Globus pallidus (tissue), 1 donor: ENCODE measurements at places on chromosomes 2 and 18.

- DNase-seq, result no peak
Observed at GRCh38 chr2:26174691-26175465, 2.0 kb downstream of the GAREM2 start.

- no peak for DNase-seq
Observed at GRCh38 chr18:56374007-56374655, 264.3 kb downstream of the TXNL1 start.

DNA sequence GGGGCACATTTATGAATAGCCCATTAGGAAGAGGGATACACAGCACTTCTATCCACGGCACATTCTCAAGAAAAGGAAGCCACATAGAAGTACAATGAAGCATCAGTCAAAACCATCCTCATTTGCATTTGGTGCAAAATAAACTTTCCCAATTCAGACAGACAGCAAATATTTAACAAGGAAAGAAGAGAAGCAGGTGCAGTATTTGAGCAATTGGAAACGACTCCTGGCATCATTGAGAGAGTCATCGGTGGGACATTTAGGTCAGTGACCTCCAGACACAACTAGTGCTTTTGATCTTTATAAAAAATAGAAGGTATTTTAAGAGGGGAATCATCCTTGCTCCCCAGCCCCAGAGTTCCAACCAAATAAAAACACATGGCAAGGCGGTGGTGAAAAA is 118.0 kb downstream of the MREG start:
- no peak for DNase-seq

GRCh38 chr18:45686891-45687611 is 36.9 kb upstream of the SLC14A1 start:
- DNase-seq, result no peak

GRCh38 chr2:188278388-188279092 is 13.1 kb upstream of the GULP1 start:
- DNase-seq, result no peak

- no peak for DNase-seq
Observed at GRCh38 chr2:200219309-200220113, 87.0 kb upstream of the SPATS2L start.

DNA sequence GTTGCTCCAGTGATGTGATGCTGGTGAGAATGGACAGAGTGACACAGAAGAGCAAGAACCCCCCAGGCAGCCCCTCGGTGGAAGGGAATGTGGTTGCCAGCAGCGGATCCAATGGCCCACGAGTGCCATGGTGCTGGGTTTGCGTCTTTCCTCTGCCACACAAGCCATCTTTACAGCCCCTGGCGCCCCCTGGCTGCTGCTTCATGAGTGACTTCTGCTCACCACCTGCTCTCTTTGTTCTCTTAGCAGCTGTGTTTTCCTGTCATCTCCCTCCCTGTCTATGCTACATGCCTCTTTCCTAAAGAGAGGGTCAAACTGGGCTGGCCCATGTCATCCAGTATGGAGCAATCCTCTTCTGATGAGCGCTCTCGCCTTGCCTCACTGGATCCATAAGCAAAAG is 300.0 kb upstream of the SMIM21 start:
- DNase-seq, result peak; percentile 42

GRCh38 chr2:233468047-233468740 is 98.4 kb downstream of the USP40 start:
- no peak for DNase-seq

DNA sequence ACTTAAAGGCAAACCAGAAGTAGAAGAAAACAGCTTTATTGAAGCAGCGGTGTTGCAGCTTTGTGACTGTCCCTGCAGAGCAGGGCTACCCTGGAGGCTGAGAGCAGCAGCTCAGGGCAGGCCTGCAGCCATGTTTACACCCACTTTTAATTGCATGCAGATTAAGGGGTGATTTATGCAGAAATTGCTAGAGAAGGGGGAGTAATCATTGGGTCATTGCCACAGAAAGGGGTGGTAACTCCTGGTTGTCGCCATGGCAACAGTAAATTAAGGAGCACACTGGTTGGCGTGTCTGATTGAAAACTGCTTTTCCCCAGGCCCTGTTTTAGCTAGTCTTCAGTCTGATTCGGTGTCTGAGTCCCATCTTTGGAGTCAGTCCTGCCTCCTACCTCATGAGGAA is 195.4 kb upstream of the HDAC4 start:
- DNase-seq, result no peak

- no peak for DNase-seq
Observed at GRCh38 chr2:99181624-99182000, 628 bp downstream of the MRPL30 start.

- DNase-seq, result no peak
Observed at GRCh38 chr2:96874198-96874831, 4.4 kb upstream of the SEMA4C start.

- DNase-seq, result no peak
Observed at GRCh38 chr2:61431345-61431744, 39.5 kb downstream of the USP34 start.

DNA sequence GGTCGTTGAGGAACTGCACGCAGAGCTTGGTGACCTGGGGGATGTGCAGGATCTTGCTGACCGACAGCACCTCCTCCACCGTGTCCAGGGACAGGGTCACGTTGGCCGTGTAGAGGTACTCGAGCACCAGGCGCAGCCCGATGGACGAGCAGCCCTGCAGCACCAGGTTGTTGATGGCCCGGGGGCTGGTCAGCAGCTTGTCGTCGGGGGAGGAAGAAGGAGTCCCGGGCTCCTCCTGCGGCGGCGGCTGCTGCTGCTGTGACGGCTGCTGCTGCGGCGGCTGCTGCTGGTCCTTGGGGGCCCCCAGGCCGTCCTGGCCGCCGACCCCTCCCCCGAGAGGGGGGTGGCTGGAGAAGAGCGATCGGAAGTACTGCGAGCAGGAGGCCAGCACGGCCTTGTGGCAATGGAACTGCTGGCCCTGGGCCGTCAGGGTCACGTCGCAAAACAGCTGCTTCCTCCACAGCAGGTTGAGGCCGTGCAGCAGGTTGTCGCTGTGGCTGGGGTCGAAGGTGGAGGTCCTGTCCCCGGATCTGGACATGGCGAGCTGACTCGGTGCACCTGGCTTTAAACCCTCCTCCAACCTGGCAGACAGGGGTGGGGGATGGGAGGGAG is 2.7 kb downstream of the KLHL14 start:
- no peak for DNase-seq

DNA sequence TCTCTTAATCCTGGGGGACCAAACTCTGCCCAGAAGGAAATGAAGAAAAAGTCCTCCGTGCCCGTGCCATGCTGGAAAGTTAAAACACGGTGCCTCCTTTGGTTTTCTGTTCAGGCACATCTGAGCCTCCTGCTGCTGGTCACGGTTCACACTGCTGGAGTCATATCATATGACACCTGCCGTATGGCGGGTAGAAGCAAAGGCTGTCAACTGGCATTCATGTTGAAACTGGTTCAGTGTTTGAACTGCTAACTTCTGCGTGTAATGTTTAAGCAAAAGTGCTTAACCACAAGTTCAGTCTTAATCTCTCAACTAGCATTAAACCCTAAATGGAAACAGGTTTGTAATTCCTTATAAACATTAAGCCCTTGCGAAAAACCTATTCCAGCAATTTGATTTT is 3.1 kb downstream of the STK39 start:
- DNase-seq, result no peak

DNA sequence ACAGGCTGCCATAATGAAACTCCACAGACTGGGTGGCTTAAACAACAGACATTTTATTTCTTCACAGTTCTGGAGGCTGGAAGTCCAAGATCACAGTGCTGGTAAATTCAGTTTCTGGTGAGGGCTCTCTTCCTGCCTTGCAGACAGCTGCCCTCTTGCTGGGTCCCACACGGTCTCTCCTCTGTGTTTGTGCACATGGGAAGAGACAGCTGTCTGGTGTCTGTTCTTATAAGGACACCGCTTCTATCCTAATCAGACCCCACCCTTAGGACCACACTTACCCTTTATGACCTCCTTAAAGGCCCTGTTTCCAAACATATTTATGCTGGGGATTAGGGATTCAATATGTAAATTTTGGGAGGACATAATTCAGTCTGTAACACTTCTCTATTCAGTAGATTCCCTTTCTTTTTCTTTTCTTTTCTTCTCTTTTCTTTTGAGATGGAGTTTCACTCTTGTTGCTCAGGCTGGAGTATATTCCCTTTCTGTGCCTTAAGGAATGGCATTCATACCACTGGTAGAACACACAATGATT is 18.9 kb downstream of the CTIF start:
- DNase-seq, result no peak

DNA sequence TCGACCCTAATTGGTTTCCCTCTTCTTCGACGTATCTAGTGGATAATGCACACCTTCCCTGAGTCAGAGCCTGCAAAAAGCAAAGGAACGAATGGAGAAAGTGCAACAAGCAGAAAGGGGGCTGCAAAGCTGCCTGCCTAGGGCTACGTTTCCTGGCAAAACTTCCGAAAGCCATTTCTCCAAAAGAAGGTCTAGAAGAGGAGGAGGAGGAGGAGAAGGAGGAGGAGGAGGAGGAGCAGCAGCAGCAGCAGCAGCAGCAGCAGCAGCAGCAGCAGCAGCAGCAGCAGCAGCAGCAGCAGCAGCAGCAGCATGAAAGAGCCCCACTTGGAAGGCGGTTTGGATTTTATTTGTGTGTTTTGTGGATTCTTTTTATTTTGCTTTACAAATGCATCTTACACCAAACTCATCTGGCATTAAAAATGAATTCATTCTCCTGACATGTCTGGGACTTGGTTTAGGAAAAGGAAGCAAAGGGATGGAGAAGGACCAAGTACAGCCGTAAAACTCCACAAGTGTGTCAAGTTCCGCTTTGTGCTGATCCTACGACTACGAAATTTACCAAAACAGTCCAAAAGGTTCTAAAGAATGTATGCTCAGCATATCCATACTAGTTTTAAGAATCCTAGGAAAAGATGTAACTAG is 2.0 kb downstream of the TCF4 start:
- DNase-seq, result peak; percentile 78

DNA sequence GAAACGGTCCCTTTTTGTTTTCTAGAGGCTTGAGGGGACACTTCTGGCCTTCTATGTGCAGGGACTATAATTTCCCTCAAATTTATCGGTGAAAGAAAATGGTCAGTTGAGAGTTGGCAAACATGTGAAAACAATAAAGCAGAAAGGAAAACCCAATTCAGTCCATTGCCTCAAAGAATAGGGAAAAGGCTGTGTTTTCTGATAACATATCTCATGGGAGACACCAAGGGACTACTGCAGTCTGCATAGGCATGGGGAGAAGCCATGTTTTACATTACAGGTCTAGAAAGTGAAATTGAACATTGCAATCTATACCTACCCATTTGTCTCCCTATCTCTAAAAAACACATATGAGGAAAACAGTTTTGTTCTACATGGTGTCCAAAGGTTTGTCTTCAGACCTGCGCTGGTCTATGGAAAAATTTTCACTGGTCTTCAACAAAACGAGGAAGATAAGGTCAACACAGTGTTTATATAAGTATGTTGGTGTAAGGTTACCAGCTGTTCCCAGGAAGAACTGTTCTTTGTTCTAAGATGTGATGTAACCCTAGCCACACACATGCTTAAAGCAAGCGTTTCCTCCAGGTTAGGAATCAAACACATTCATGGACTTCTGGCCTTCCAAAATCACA is 179.7 kb downstream of the MREG start:
- no peak for DNase-seq

DNA sequence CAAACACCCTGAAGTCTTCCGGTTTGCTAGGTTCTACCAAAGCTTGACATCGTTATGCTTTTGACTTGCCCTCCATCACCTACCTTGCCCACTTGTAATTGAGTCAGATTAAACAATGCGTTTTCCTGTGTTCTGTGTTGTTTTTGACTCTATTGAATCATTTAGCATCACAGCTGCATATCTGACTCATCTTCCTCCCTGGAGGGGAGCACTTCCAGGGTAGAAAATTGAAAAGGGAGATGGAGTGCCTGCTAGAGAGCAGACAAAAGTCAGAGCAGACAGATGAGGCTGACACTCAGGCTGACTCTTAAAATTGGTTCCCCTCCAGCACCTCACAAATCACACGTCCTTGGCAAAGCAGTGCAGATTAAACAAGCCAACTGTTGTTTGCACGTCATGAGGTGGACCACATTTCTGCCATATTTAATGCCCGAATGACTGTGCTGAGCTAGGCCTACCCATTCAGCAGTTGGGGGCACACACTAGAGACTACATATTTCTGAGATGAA is 2.2 kb downstream of the MPP4 start:
- peak; percentile 14 for DNase-seq

DNA sequence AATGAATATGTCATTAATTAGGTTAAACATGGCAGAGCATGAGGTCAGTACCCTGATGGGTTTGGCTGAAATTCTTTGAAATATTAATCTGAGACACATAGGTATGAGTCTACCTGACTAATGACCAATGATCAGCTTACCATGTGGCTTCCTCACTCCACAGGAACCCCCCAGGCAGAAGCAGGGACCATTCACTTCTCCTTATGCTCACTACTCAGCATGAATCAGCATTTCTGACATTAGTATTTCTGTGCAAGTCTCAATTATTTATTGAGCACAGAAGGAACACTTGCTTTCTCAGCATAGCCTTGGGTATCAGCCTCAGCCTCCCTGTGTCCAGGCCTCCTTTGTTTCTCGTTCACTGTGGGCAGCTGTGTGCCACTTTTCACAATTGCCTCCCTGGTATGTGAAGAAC is 9.3 kb upstream of the KCNE4 start:
- DNase-seq, result no peak

DNA sequence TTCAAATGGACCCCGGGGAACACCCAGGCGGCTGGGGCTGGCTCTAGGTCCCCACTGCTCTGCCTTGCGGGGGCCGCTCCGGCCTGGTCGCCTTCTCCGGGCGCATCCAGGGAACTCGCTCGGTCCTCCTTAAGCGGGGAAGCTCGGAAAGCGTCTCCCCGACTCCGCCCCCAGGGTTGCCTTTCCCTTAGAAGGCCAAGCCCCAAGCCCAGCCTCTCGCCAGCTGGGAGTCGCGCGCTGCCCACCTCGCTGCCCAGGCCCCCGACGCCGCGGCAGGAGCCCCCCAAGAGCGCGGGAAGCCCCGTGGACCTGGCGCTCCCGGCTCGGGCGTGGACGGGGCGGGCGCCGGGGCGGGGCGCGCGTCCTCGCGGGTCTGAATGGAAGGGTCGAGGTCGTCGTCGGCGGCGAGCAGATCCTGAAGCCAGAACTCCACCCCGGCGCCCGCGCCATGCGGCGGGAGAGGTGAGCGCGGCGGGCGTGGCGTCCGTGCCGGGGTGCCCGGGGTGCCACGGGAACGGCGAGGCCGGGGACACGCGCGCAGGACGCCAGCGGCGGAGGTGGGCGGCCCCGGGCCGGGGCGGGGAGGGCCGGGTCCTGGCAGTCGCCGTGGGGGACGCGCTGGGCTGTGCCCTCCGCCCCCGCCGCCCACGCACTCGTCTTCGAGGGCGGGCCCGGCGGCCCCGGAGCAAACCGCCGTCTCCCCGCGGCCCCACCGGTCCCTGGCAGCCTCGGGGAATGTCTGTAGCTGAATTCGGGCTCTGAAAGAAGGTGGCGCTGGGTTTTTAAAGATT is at the start of gene BOK:
Gene BOK, plus strand, starts transcription at position 214 of the 791 bp plus-strand sequence. CDS start 739 bp downstream, outside the sequence.
- DNase-seq, result peak; percentile 87

DNA sequence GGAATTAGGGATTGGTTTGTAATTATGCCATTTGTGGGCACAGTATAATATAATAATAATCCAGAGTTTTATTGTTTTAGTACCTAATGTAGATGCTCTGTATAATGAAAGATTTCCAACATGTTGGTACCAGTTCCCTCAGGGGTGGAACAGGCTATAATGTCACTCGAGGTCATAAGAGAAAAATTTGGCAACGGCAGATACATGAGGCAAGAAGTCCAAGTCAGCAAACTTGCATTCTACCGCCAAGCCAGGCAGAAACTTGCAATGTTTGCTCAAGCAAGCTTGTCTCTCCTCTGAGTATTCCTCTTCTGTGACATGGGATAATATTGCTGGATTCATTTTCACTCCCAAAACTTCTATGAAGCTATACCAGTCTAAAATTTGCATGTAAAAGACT is 520.0 kb upstream of the SALL3 start:
- DNase-seq, result no peak
